ENCODE measurements at places on chromosomes 11 and 22.

GRCh38 chr11:126114486-126115126 is 51.9 kb upstream of the CDON start:
- DNase-seq: no peak

DNA sequence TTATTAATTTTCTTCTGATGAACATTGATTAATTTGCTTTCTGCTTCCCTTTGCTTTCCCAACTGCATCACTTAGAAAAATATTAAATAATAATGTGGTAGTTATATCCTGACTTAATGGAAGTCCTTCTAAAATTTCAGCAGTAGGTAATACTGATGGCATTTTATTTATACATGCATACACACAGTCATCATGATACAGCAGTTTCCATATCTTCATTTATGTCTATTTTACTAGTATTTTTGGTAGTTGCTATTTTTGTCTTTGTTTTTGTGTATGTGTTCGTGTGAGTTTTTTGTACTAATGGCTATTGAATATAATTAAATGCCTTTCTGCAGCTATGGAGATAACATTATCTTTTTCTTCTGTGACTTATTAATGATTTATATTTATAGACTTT is 484.7 kb upstream of the CNTN5 start:
- no peak for DNase-seq

DNA sequence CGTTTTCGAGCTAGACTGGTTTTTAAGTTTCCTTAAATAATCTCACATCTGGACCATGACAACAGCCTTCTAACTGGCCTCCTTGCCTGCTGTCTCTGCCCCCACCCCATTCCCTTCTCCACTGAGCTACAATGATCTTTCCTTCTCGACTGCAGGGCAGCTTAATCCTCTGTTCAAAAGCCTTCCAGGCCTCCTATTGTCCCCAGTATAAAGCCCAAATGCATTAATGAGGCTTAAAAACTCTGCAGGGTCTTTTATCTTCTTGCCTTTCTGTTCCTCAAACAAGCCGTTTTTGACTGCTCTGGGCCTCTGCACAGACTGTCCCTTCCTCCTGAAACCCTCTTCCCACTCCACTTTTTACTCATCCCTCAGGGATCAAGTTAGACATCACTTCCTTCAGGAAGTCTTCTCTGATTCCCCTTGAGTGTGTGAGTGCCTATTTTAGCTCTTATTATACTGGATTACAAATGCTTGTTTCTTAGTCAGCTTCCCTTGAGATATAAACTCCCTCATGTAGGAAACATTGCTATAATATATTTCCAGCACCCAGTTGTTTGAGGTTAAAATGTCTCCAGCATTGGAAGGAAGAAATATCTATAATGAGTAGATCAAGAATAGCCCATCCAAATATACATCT is 23.6 kb upstream of the PAMR1 start:
- DNase-seq: no peak

DNA sequence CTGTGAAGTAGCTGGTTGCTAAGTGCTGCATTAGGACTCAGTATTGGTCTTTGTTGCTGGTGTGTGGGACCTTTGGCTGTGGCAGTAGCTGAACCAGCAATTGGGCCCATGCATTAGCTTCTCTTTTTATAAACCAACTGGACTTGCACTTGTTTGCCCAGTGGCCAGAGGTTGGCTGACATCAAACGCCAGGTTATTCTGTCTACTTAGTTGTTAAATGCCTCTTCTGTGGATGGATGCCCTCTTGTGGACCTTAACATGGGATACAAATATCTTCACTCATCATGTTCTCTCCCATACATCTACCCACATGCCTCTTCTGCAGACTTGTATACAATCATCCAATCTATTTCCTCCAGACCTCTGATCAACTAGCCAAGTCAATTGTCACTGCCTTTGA is 26.4 kb upstream of the ARHGAP20 start:
- DNase-seq: no peak

DNA sequence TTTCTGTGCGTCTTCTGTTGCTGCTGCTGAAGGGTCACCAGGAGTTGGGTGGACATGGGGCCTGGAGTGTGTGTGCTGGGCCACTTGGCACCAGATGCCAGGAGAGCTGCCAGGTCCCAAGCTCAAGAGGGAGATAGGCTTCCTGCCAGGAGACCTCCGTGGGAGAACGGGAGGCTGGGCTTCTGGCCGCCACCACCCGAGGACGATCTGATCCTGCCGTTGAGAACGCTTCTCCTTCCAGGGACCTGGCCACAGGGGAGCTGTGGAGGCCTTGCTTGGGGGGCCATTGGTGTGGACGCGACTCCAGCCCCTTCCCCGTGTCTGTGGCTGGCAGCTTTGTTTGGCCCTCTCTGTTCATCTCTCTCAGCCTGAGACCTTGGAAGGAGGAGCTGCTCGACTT is 2.4 kb downstream of the BRSK2 start:
- DNase-seq: no peak

- no peak for DNase-seq
Measured at GRCh38 chr11:126522152-126522551, 166.7 kb downstream of the ST3GAL4 start.

GRCh38 chr11:108754901-108755625 is 90.2 kb downstream of the DDX10 start:
- DNase-seq: no peak

GRCh38 chr11:78893996-78894395 is 319.3 kb upstream of the NARS2 start:
- no peak for DNase-seq

DNA sequence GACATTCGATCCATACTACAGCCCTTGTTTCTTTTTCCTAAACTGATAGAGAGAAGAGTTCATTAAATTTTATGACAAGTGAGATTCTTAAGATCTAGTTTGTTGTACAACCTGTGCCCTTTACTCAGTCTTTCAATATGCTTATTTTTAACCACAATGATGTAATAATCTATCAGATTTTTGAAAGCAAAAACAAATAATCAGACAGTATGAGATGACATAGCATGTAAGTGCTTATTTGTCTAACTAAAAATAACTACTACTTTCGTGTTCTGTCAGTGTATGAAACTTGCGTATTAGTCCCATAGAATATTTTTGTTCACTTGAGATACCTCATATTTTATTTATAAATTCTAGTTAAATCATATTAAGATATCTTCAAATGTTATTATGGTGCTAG is 33.2 kb downstream of the RAB39A start:
- no peak for DNase-seq

- DNase-seq: no peak
Measured at GRCh38 chr11:63505857-63506528, at the start of gene LGALS12. Gene LGALS12, plus strand, starts transcription at chr11:63506084. Its CDS starts 375 bp downstream, at chr11:63506459.

- DNase-seq: no peak
Measured at GRCh38 chr22:46803936-46804335, 41.5 kb downstream of the TBC1D22A start.

DNA sequence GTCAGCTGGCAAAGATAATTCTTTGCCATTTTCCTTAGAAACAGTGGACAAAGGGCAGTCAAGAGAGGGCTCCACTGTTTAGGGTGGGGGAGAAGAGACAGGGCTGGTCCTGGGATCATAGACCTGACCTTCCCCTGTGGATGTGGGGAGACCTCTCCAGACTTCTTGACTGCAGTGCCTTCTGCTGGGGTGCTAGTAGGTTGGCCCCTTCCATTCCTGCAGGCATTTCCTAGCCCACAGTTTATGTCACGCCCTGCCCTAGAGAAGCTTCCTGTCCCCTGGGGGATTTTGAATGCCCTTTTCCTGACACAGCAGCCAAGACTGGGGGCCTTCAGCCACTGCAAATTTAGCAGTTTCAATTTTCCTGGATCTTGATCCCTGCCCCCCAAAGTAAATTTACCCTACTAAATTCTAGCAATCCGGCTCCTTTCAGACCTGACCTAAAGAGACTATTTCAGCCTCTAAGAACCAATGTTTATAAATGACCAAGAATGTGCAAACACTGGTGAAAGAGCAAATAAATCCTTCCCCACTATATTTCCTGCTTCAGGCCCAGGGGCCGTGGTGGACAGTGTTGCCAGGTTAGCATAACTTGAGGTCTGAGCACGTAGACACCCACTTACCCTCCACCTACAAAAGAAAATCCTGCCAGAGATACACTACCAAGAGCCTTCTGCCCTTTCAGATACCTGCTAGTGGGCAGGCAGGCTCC is 58.4 kb downstream of the PPFIBP2 start:
- DNase-seq: no peak

DNA sequence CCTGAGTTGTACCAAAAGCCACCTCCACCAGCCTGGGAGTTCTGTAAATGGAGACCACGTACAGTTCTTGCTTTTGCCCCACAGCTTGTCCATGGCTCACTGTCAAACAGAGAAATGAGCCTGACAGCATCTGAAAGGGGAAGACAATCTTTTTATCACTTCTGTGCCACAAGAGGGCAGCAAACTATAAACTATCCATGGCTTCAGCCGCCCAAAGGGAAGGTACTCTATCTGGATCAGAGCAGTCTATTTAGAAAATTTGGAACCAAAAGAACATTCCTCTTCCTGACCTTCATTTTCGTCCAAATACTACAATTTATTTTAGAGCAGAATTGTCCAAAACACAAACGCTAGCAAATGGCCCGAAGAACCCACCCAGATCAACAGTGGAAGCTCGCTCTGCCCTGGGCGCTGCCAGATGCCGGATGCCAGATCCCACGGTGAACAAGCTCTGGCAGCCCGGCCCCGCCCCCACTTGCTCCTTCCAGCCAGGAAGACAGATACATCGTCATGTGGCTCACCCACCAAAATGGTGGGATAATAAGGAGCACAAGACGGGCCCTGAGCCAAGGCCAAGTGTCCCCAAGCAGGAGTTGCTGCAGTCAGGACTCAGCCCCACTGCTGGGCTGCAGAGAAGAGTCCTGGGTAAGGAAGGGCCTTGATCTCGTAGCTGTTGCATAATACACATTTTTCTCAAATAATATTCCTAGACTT is 23.9 kb upstream of the SCGB1A1 start:
- peak; percentile 21 for DNase-seq

- no peak for DNase-seq
Measured at GRCh38 chr22:24460418-24461089, 33.2 kb downstream of the ADORA2A start.

DNA sequence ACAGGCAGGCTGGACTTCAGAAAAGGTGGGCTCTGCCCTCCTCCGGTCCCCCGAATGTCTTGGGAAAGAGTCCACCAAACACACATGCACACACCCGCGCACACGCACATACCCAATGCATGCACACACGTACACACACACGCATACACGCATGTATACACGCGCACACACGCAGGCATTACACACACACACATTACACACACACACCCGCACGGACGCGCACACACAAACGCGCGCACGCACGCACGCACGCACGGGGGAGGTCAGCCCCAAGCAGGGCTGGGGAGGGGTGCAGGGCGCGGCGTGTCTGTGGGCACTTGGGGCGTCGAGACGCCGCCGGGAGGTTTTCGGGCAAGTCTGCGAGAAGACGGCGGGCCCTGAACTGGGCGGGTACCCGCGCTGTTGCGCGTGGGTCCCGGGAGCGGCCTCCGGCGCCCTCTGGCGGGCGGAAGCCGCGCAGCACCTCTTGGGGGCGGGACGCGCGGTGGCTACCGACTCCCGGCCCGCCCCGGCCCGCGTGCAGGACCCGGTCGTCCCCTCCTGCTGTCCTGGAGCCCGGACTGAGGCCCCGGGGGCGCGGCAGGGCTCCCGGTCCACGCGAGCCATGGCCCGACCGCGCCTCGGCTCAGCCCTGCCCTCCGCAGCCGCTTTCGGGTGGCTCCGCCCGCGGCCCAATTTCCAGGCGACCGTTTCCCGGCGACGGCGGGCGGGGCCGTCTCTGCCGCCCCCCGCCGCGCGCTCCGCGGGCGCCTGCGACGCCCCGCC is 3.6 kb downstream of the SEPTIN5 start:
- DNase-seq: peak; percentile 65

DNA sequence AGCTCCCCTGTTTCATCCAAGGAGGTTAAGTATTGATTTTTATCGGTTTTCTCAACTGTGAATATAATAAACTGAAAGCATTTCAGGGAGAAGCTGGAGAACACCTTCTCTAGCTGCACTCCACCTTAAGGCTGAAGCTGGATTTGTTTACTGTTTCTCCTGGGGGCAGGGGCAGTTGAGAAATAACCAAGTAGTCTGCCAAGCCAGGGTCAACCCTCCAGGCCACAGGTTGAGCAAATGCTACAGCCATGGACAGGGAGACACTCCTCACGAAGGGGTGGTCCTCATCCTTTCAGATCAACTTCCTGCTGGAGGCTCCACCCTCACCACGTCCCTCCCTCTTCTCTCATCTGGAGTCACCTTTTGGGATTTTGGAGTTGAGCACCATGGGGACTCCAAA is at the start of gene TTC36:
Gene TTC36 (plus strand): TSS at position 366 of the 400 bp plus-strand sequence. CDS start 21 bp downstream, at position 387.
- DNase-seq: no peak

GRCh38 chr11:66123902-66124301 is 53.8 kb downstream of the PACS1 start:
- no peak for DNase-seq

DNA sequence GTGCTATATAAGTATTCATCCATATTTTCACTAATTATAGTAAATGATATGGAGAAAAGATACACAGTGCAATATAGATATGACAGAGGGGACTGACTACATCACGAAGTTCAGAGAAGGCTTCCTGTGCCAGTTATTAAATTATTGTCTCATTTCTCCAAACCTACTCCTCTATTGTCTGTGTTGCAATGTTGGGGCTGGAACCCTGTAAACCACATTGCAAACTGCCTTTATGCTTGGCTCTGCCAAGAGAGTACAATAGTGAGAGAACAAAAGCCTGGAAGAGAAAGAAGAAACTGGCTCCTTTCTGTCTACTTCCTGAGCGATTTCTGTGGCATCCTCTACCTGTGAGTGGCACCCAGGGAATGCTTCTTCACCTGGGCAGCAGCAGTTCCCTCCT is 46.4 kb downstream of the ME3 start:
- no peak for DNase-seq

DNA sequence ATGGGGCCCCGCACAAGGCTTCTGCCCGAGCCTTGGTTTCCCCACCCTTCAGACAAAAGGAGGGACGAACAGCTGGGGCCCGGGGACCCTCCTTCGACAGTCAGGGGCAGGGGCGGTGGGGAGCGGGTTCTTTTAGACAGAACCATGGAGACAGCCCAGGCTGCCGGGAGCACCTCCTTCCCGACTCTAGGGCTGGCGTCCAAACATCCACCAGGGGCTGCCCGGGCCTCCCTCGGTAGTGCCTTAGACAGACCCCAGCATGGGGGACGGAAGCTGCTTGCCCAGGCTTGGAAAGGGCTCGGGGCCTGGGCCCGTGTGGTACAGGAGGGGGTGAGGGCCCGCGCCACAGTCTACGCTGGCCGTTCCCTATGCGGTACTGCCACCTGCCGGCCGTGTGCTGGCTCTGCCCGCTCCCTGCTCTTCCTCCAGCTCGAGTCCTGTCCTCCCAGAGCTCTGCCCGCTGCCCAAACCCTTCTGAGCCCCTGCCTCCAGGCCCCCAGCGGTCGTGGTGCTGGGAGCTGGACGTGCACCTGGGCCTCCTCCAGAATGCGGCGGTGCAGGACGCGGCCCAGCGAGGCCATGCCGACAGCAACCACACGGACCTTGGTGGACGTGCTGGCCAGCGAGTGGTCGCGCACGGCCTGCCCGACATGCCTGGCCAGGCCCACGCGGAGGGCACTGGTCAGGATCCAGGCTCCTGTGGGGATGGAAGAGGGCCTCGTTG is 20.1 kb downstream of the TSSC4 start:
- DNase-seq: peak; percentile 67

- DNase-seq: no peak
Measured at GRCh38 chr11:9315078-9315688, 790 bp upstream of the TMEM41B start.

Data from stimulated activated CD4-positive, alpha-beta T cell treated with anti-CD3 and anti-CD28 coated beads, Interleukin-12 subunit alpha, Interleukin-12 subunit beta, amount 100 ng/mL, for 48 hours (primary cell).